GM12878 (cell line): ENCODE measurements at places on chromosomes 2 and 18.

DNA sequence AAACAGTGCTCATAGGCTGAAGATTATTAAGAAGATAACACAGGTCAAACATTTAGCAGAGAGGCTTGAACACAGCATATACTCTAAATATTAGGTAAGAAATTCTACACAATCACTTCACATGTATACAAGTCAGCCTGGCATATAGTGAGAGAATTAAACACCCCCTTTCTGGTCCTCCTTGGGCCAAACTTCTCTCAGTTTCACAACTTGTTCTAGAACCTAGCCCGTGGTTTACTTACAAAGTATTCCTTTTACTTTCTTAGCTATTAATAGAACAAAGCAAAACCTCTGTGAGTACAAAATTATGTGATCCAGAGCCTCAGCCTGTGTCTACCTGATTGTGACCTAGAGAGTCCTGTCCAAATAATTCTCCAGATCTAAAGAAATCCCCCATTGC lies 562.8 kb downstream of the TNS1 start:
- DNase-seq: no peak

- no peak for DNase-seq
Measured at GRCh38 chr2:71303849-71304248, 27.7 kb upstream of the ZNF638 start.

GRCh38 chr2:239689985-239690384 lies 289.2 kb upstream of the HDAC4 start:
- DNase-seq: no peak

GRCh38 chr18:79903071-79903635 lies 48.3 kb downstream of the SLC66A2 start:
- DNase-seq: no peak

- DNase-seq: no peak
Measured at GRCh38 chr18:50586710-50587109, 26.8 kb downstream of the MAPK4 start.

GRCh38 chr2:177675825-177676224 lies 283.3 kb downstream of the AGPS start:
- no peak for DNase-seq

DNA sequence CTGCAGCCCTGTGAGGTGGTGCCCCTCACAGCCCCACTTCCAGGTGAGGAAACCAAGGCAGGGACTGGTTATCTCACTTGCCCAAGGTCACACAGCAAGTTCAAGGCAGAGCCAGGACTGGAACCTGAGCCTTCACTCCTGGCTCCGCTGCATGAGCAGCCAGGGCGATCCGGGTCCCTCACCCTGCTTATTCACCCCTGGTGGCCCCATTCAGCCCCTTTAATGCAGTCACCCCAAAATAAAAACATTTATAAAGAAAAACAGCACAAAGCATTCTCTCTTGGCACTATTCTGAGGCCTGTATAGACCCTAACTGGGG lies 57.3 kb downstream of the POLR1A start:
- no peak for DNase-seq

DNA sequence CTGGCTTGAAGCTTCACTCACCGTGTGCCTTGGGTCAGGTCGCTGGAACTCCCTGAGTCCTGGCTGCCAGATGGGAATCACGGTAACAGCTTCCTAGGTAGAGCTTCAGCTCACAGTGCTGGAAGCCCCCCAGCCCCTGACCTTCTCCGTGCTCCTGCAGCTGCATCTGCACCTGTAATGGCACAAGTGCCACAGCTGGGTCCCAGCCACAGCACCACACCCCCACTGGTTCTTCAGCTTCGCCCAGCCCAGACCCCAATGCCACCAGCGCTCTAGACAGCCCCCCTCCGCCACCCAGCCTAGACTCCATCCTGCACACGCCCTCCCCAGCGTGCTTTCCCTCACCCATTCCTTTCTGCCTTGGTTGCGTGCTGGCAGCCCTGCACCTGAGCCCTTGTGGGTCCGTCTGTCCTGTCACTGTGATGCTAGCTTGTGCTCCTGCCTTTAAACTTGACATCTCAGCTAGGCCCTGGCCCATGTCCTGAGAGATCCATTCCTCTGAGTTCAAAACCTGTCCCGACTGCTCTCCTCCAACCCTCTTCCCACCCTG lies 7.6 kb upstream of the ESPNL start:
- DNase-seq: no peak

DNA sequence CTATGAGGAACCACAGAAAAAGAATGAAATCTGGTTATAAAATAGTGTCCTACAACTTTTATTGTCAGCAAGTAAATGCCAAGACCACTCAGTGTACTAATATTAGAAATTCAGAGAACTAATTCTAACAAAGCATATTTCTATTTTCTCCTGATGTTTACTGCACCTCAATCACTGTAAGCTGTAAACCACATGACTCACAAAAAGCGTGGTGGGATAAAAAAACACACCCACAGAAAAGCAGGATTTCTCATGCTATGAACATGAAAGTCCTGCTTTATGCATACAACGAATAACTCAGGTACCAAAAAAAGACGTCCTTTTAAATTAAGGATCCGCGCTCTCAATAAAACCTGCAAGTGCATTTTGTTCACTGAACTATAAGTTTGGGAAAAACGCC lies 797 bp downstream of the TXNL4A start:
- no peak for DNase-seq

GRCh38 chr2:133821107-133821760 lies 253.0 kb upstream of the NCKAP5 start:
- DNase-seq: no peak

DNA sequence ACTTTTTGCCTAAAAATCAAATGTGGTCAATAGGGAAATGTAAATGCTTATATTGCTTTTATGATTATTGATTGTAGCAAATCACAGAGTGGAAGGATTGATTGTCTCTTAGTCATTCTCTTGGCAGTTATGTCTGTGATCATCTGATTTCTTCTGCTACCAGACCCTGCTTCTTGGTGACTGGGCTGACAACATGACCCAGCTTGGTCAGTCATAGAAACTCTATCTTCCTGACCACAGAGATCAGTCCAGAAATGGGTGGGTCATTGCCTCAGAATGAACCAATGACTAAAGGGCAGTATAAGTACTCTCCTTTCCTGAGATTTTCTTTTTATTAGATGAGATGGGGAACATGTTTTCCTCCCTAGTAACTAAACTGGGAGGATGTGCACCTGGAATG lies 87.6 kb downstream of the MAIP1 start:
- no peak for DNase-seq

- DNase-seq: no peak
Measured at GRCh38 chr2:227579791-227580190, 18.9 kb upstream of the SCYGR2 start.

- DNase-seq: no peak
Measured at GRCh38 chr2:65353927-65354326, 78.5 kb downstream of the SPRED2 start.
